ENCODE measurements at places on chromosomes 2 and 18. TPM values are rescaled to one million over a fixed set of nuclear protein-coding genes. Genes with fewer than 3 reads are reported as not detected.

Gene OTOS
- not detected for total RNA-seq

Gene CD207
- 0.13 TPM for total RNA-seq

Gene CPLX4
- not detected for total RNA-seq

Gene CRYGC
- total RNA-seq, result not detected

Gene POTEJ
- total RNA-seq, result not detected

Gene LYG1
- 0.93 TPM for total RNA-seq

Gene RSAD2
- total RNA-seq, result 12.5 TPM

Gene ASB18
- not detected for total RNA-seq

Gene RNF125
- 4.3 TPM for total RNA-seq

Gene C2orf80
- total RNA-seq, result not detected

Gene TMEFF2
- total RNA-seq, result not detected

Gene UGT1A3
- total RNA-seq, result not detected

Gene EFEMP1
- total RNA-seq, result 346 TPM

Gene ABHD1
- total RNA-seq, result not detected

Gene RDH14
- total RNA-seq, result 20.3 TPM

Gene HOXD9
- 1.1 TPM for total RNA-seq

Gene HMSD
- 10.8 TPM for total RNA-seq

Gene STON1
- total RNA-seq, result 17.6 TPM

Gene SP140
- total RNA-seq, result 4.8 TPM

Gene ARHGAP15
- total RNA-seq, result 20.6 TPM

Gene CFAP65
- not detected for total RNA-seq

Gene SLC23A3
- total RNA-seq, result 3.8 TPM

Gene ZNF2
- 4.1 TPM for total RNA-seq

Gene CSRNP3
- total RNA-seq, result 1.5 TPM

Gene ATP6V1B1
- total RNA-seq, result 0.76 TPM

Gene SCG2
- 3.8 TPM for total RNA-seq

Gene PUM2
- 86.4 TPM for total RNA-seq

Gene CD226
- total RNA-seq, result 2.9 TPM

Gene GREB1
- total RNA-seq, result 3.1 TPM

Gene HJURP
- 7.1 TPM for total RNA-seq

Gene MROH2A
- 0.32 TPM for total RNA-seq

Gene UGT1A10
- total RNA-seq, result not detected
